ENCODE measurements at places on chromosomes 12 and 14. TPM values are rescaled to one million over a fixed set of nuclear protein-coding genes. Genes with fewer than 3 reads are reported as not detected.

GRCh38 chr12:32390572-32391219 is 8.7 kb upstream of the FGD4 start:
- peak overlapping the region; percentile 81 for H3K4me3 ChIP-seq
- H3K4me1 ChIP-seq = peaks cover 2% of the 10 kb centered on the region
- H3K36me3 ChIP-seq = no peaks in the 10 kb centered on the region
- peak; percentile 59 for DNase-seq
- H3K27ac ChIP-seq = peak overlapping the region; percentile 38

DNA sequence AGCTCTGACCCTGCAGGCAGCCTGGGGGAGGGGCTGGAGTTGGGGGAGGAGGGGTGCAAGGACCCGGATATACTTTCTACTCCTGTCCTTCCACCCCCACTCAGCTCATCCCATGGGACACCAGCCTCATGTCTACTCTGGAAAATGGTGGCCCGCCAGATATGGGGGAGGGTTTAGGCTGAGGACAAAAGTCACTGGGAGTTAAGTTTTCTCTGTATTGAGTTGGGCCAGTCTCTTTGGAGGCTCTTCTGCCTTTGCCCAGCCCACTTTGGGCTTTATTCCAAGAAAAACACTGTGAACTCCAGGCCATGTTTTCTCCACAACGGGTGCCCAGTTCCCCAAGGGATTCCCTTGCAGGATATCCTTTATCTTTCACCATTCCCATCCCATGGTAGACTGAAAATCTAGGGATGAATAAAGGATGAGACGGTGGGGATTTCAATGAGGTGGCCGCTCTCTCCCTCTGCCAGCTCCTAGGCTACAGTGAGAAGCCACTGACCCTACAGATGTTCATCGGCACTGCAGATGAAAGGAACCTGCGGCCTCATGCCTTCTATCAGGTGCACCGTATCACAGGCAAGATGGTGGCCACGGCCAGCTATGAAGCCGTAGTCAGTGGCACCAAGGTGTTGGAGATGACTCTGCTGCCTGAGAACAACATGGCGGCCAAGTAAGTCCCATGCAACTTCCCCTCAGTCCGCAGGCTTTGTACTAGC is 4.9 kb downstream of the NFATC4 start:
- no peak overlapping the region for H3K4me3 ChIP-seq
- no peak overlapping the region for H3K27ac ChIP-seq
- no peak for DNase-seq
- H3K27me3 ChIP-seq = peaks cover 26% of the 10 kb centered on the region

DNA sequence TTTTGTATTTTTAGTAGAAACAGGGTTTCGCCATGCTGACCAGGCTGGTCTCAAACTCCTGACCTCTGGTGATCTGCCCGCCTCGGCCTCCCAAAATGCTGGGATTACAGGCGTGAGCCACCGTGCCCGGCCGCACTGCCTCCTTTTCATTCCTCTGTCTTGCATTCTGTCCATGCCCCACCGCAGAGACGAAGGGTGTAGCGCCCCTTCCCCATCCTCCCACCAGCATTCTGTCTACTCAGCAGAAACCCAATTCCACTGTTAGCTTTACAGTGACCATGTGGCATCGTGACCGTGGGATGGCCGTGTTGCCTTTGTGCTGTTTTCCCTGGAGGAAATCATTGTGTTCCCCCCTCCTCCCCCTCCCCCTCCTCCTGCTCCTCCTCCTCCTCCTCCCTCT is 10.3 kb downstream of the TEX22 start:
- no peak for DNase-seq
- H3K27ac ChIP-seq = no peak overlapping the region
- H3K4me1 ChIP-seq = peaks cover 18% of the 10 kb centered on the region
- no peak overlapping the region for H3K4me3 ChIP-seq
- H3K36me3 ChIP-seq = peaks cover 4% of the 10 kb centered on the region

- H3K36me3 ChIP-seq = peaks cover 3% of the 10 kb centered on the region
- H3K4me1 ChIP-seq = peaks cover 62% of the 10 kb centered on the region
- H3K27ac ChIP-seq = peak overlapping the region; percentile 85
- DNase-seq = peak; percentile 56
Observed at GRCh38 chr14:106174206-106174605, 647.8 kb downstream of the TMEM121 start.

- peaks cover 11% of the 10 kb centered on the region for H3K4me1 ChIP-seq
- no peaks in the 10 kb centered on the region for H3K27me3 ChIP-seq
- H3K4me3 ChIP-seq = no peak overlapping the region
- H3K27ac ChIP-seq = no peak overlapping the region
- peaks cover 14% of the 10 kb centered on the region for H3K36me3 ChIP-seq
Observed at GRCh38 chr14:102471921-102472790, 37.4 kb downstream of the ANKRD9 start.

- H3K36me3 ChIP-seq = peaks cover 26% of the 10 kb centered on the region
- DNase-seq = no peak
- H3K27ac ChIP-seq = peak overlapping the region; percentile 21
- no peak overlapping the region for H3K4me3 ChIP-seq
Observed at GRCh38 chr14:89265234-89265633, 151.8 kb downstream of the FOXN3 start.

- no peaks in the 10 kb centered on the region for H3K4me1 ChIP-seq
- DNase-seq = no peak
- peaks cover 2% of the 10 kb centered on the region for H3K27me3 ChIP-seq
- no peak overlapping the region for H3K4me3 ChIP-seq
Observed at GRCh38 chr14:57089901-57090300, 178.8 kb downstream of the EXOC5 start.

DNA sequence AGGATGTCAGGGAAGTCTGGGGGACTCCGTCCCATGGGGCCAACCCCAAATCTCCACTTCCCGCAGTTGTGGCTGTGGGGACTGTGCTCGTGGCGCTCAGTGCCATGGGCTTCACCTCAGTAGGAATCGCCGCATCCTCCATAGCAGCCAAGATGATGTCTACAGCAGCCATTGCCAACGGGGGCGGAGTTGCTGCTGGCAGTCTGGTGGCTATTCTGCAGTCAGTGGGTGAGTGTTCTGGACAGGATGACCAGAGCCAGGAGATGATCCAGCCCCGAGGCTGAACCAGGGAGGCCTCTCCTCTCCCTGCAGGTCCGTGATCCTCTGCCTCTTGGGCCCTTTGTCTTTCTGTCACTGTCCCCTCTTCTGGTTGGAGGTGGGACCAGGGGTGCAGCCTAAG is 8.8 kb upstream of the IFI27 start:
- H3K27ac ChIP-seq = no peak overlapping the region
- H3K27me3 ChIP-seq = no peaks in the 10 kb centered on the region
- no peaks in the 10 kb centered on the region for H3K4me1 ChIP-seq
- no peak overlapping the region for H3K4me3 ChIP-seq
- H3K36me3 ChIP-seq = peaks cover 12% of the 10 kb centered on the region

DNA sequence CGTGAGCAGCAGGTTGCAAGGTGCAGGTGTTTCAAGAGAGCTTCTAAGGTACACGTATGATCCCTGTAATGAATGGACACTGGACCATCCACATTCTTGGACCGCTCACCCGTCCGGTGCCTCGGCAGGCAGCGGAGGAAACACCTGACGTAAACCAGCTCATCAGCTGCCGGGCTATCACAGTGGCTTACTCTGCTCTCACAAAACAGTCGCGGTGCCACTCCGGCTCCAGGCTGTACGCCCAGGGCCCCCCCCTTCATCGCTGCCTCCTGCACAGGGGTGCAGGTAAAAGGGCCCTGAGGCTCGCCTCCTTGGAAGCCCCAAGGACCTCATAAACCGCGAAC is 436 bp downstream of the VPS33A start:
- H3K27ac ChIP-seq = peak overlapping the region; percentile 97
- peaks cover 7% of the 10 kb centered on the region for H3K36me3 ChIP-seq
- peak overlapping the region; percentile 93 for H3K4me3 ChIP-seq
- no peaks in the 10 kb centered on the region for H3K27me3 ChIP-seq
- H3K4me1 ChIP-seq = peaks cover 20% of the 10 kb centered on the region
- DNase-seq = no peak

- no peak overlapping the region for H3K27ac ChIP-seq
- H3K4me1 ChIP-seq = no peaks in the 10 kb centered on the region
- DNase-seq = peak; percentile 22
- no peaks in the 10 kb centered on the region for H3K27me3 ChIP-seq
- no peak overlapping the region for H3K4me3 ChIP-seq
Observed at GRCh38 chr14:99034711-99035171, 237.3 kb downstream of the BCL11B start.

GRCh38 chr12:118377884-118378470 is 1.6 kb downstream of the SUDS3 start:
- no peaks in the 10 kb centered on the region for H3K27me3 ChIP-seq
- H3K27ac ChIP-seq = peak overlapping the region; percentile 84

DNA sequence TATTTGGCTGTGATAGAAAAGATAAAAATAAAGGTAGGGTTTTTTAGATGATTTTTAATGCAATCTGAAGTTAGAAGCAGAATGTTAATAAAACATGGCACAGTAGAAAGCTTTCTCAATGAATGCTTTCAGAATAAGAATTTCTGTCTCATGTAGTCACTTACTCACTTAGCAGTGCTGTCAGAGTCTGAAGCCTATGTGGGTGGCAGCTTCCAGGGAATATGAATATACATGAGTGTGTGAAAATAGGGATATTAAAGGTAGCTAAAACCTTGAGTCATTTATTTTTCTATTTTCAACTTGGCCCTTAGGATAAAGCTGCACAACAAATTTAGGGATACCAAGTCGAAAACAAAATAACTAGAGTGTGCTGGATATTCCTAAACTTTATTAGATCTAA is 427.9 kb downstream of the AEBP2 start:
- peaks cover 2% of the 10 kb centered on the region for H3K27me3 ChIP-seq
- H3K4me3 ChIP-seq = no peak overlapping the region
- DNase-seq = no peak
- H3K36me3 ChIP-seq = no peaks in the 10 kb centered on the region
- no peak overlapping the region for H3K27ac ChIP-seq

DNA sequence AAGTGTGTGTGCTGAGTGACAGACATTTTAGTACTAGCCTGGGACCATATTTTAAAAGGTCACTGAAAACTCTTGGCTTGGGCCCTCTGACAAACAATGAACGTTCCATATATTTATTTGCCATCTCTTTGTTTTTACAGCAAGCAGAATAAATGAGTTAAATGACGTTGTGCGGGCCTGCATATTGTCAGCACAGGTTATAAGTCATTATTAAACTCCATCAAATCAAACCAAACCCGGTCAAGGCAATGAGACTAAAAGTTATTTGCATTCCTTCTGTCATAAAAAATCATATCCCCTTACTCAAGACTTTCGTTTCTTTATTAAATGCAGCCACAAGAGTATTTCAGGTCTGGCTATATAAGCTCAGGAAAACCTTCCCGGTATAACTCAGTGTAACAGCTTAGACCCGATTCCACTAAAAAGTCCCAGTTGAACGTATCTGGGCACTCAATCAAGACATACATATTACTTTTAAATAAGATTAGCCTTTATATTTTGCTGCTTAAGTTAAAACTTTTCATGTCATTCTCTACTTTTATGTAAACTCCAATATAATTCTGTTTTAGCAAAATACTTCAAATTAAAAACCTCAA is 84.9 kb downstream of the DICER1 start:
- no peak overlapping the region for H3K4me3 ChIP-seq
- no peaks in the 10 kb centered on the region for H3K4me1 ChIP-seq
- H3K36me3 ChIP-seq = no peaks in the 10 kb centered on the region
- peaks cover 6% of the 10 kb centered on the region for H3K27me3 ChIP-seq

DNA sequence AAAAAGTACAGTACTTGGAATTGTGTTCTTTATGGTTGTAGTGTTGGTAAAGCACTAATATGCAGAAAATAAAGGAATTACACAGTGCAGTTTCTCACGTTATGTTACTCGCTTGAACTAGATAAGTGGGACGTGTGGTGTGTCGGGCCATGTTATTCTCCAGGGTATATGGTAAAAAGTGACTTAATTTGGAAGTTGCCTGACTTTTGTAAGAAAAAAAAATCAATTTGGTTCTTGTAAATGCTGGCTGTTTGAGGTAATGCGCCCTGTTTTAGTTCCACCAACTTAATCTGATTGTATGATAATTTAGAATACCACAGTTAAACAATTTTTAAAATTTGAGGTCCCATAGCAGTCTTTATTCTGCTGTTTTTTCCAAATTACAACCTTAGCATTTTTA is 4.1 kb downstream of the ARF6 start:
- peak overlapping the region; percentile 88 for H3K27ac ChIP-seq
- H3K36me3 ChIP-seq = peaks cover 46% of the 10 kb centered on the region
- H3K4me3 ChIP-seq = peak overlapping the region; percentile 99
- no peak for DNase-seq
- peaks cover 26% of the 10 kb centered on the region for H3K4me1 ChIP-seq

Gene PXMP2
- total RNA-seq = 29.2 TPM

Gene RAPGEF3
- total RNA-seq = 1.1 TPM

Gene CCDC177
- not detected for total RNA-seq

Gene ZFP36L1
- total RNA-seq = 130 TPM

Gene ITFG2
- 66.2 TPM for total RNA-seq

Gene SCNN1A
- 0.43 TPM for total RNA-seq

Data from activated naive CD8-positive, alpha-beta T cell treated with anti-CD3 and anti-CD28 coated beads, Interleukin-2, amount 10 ng/mL, durations not matched to agents 7 days and 5 days (primary cell).